Activated CD4-positive, CD25-positive, alpha-beta regulatory T cell (primary cell): ENCODE measurements at places on chromosomes 16 and 17.

- DNase-seq = no peak
Measured at GRCh38 chr16:4067262-4068001, 48.8 kb downstream of the ADCY9 start.

GRCh38 chr16:61936522-61936921 is 99.7 kb downstream of the CDH8 start:
- no peak for DNase-seq

GRCh38 chr17:50269477-50270434 is 4.5 kb upstream of the TMEM92 start:
- DNase-seq = peak; percentile 16

GRCh38 chr16:73054813-73055482 is 7.0 kb upstream of the ZFHX3 start:
- no peak for DNase-seq

GRCh38 chr17:69093279-69093789 is 32.6 kb upstream of the ABCA9 start:
- DNase-seq = no peak

DNA sequence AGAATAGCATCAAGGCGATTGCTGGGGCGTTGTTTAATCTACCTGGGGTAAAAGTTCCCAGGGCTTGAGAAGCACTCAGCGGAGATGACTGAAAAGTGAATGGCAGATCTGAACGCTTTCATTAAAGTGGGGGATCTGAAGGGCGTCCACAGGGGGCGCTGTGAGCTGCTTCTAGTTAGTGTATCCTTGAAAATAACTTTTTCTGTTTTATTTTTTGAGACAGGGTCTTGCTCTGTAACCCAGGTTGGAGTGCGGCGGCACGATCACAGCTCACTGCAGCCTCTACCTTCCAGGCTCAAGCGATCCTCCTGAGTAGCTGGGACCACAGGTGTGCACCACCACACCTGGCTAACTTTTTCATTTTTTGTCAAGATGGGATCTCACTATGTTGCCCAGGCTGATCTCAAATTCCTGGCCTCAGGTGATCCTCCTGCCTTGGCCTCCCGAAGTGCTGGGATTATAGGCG is 360.4 kb downstream of the SEC14L1 start:
- no peak for DNase-seq

DNA sequence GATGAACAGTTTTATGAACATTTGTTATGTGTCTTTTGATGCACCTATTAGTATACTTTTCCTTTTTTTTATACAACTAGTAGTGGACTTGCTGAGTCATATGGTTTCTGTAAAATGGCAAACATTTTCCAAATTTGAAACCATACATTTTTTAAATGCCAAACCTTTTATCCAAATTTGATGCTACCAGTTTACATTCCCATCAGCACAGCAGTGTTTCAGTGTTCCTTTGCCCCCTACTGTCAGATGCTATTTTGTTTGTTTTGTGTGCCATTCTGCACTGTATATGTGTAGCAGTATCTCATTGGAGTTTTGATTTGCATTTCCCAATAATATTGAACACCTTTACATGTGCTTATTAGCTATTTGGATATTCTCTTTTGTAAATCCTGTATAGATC is 219.4 kb downstream of the TANC2 start:
- no peak for DNase-seq

- DNase-seq = no peak
Measured at GRCh38 chr17:79991924-79992648, 43.6 kb downstream of the TBC1D16 start.

- DNase-seq = no peak
Measured at GRCh38 chr17:55661256-55661758, 61.4 kb downstream of the TMEM100 start.

DNA sequence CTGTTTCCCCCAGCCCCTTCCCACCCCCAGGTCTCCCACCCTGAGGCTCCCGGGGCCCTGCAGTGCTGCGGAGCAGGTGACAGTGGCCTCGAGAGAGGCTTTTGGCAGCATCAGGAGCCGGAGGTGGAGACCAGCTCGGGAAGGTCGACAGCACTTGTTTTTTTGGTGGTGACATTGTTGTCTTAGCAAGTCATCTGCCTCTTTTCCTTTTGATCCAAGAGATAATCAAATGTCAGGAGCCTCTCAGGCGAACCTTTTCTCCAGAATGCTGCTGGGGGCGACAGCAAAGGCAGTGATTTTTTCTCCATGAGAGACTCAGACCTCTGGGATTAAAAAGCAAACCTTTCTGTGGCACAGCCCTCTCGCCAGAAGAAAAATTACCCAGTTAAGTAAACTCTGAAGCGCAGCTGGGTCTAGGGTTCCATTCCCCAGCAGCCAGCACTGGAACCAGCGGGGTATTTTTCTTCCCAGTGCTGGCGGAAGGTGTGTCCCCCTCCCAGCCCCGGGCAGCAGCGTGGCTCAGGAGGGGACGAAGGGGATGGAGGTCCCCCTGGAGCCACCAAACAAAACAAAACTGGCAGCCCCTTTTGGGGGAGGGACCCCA is 37.2 kb downstream of the GRIN2C start:
- no peak for DNase-seq

GRCh38 chr17:54029986-54030385 is 207.3 kb downstream of the KIF2B start:
- DNase-seq = no peak

DNA sequence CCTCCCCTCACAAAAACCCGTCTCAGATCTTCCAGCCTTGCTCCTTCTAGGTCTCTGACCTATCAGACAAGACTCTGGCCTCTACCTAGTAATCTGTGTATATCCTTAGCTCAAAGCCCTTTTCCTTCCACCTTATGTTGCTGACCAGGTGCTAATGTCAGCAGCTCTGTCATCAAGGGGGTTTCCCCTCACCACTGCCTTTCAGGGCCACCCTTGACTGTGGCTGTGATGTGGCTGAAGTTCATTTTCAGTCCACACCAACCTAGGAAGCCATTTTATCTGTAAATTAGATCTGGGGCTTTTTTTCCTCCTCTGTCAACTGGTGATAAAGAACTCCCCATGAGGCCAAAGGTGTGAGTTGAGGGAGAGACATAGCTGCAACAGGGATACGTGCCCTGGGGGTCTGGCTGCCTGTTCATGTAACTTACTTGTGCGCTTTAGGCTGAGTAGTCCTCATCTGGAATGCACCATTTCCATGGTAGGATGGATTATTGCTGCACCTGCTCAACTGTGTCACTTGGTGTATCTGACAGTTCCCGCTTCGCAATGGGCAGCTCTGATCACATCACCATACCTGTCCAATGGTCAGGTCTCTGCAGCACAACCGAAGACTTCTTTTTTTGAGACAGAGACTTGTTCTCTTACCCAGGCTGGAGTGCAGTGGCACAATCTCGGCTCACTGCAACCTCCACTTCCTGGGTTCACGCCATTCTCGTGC is 14.7 kb upstream of the RUNDC3A start:
- DNase-seq = no peak

DNA sequence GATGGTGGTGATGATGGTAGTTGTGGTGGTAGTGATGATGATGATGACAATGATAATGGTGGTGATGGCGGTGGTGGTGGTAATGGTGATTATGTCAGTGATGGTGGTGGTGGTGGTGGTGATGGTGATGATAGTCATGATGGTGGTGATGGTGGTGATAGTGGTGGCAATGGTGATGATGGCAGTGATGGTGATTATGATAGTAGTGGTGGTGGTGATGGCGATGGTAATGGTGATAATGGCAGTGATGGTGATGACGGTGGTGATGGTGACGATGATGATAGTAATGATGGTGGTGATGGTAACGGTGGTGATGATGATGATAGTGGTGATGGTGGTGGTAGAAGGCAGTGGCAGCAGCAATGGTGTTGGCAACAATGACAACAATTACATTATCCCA is 55.3 kb downstream of the RBFOX3 start:
- DNase-seq = no peak
